Effector memory CD4-positive, alpha-beta T cell (primary cell): ENCODE measurements at places on chromosomes 1 and 21.

- no peak for DNase-seq
Observed at GRCh38 chr21:29671728-29672127, 268.1 kb downstream of the GRIK1 start.

DNA sequence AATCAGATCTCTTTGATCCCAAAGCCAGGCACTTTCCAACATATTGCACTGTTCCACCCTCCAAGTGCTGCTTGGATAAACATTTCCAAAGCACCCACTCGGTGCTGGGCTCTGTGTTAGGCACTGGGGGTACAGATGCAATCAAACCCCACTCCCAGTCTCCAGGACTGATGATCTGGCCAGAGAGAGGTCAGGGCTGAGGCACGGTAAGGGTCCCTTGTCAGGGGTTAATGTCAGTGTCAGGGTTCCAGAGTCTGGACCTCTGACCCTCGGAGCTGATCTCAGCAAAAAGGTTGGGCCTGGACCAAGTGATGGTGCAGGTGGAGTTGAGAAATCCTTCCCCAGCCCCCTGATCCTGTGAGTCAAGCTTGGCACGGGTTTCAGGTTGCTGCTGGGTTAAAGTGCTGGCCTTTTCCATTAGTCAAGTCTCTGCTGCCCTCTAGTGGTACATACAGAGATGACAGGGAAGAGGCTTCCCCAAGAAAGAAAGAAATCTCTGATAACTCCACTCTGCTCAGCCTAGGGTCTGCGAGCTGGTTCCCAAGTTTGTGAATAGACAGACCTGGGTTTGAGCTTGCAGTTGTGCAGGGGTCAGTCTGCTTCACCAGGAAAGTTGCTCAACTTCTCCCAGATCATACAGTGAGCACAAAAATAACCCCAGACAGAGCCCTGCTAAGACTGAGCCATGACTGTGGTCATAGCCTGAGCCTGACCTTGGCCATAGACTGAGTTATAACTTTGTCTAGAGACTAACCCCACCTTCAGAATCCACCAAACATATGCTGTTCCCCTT, 74.6 kb downstream of the DMRTA2 start:
- DNase-seq = no peak

DNA sequence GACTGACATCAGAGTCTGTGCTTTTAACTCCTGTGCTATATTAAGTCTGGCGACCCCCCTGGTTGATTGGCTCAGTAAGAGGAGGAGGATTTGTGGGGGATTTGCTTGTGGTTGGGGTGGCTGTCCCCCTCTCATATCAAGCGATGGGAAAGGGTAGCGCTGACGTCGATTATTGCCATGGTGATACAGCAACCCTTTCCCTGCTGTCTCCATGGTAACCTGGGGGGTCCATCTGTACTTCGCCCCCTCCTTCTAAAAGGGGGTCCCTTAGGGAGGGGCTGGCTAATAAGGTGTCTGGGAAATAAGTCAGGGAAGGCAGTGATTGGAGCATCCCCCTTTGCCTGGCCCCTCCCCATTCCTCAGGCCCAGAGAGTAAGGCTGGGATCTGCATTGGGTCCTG, 4.7 kb downstream of the FAM229A start:
- no peak for DNase-seq

- DNase-seq = no peak
Observed at GRCh38 chr1:5730272-5731109, 261.7 kb downstream of the NPHP4 start.

DNA sequence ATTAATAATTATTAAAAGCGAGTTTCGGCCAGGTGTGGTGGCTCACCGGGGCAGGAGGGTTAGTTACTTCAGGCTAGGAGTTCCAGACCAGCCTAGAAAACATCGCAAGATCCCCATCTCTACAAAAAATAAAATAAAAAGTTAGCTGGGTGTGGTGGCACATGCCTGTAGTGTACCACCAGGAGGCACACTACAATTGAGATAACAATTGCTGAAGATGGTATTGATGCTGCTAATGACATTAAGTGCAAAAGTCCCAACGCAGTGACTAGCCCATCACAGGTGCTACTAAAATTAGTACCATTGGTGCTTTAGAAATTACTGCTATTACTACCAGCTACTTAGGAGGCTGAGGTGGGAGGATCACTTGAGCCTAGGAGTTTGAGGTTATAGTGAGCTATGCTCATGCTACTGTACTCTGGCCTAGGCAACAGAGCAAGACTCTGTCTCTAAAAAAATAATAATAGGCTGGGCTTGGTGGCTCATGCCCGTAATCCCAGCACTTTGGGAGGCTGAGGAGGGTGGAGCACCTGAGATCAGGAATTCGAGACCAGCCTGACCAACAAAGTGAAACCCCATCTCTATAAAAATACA, 156.6 kb downstream of the GREM2 start:
- no peak for DNase-seq

GRCh38 chr1:11377001-11377583, 101.9 kb upstream of the DISP3 start:
- DNase-seq = no peak
